ENCODE measurements at places on chromosomes 3 and 15.

DNA sequence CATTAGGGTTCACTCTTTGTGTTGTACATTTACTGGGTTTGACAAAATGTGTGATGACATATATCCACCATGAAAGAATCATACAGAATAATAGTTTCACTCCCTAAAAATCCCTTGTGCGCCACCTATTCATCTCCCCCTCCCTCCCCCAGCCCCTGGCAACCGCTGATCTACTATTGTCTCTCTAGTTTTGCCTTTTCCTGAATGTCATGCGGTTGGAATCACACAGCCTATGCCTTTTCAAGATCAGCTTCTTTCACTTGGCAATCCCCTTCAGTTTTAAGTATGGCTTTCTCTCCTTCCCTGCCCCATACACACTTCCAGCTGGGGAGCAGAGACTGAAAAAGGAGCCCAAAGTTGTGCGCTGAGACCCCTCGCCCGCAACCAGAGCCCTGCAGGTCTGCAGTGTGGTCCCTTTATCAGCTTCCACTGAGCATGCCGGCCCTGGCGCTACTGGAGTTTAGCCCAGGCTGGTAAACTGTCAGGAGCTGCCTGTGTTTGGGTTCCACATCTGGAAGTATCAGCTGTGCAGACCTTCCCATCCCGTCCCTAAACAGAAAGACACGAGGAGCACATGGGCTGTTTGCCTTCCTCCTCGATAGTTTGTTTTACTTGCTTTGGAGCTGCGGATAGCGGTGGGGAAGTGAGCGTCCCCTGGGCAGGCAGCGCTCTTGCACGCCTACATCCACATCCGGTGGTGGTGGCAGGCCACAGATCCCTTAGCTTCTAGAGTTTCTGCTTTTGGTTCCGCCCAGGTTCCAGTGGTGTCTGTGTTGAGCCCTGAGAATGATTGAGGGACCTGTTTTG lies 12.3 kb downstream of the BOC start:
- no peak for DNase-seq

DNA sequence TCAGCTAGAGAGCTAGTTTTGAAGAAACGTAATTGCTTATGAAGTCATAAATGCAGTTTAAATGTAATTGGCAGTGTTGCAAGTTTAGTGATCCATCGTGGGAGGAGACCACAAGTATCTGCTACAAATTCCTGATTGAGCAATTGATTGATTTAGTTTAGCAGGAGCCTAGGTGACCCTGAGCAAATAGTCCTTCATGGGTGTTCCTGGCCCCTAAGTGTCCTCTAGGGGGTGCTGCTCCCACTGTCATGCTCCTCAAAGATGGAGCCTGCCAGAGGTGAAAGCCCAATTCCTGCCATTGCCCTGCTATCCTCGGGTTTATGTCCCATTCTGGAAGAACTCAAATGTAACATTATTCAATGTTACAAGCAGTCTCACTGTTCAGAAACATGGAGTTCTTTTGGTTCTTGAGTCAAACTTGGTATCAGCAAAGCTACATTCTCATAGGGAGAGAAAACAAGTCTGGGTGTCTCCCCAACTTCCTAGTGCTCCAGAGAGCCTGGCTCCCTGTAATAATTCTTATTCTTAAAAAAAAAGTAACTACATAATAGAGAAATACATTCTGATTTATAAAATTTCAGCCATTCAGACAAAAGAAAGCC lies 29.8 kb upstream of the SENP5 start:
- peak; percentile 36 for DNase-seq

- no peak for DNase-seq
Observed at GRCh38 chr15:85396554-85396953, 16.2 kb downstream of the AKAP13 start.

- DNase-seq: no peak
Observed at GRCh38 chr3:129375099-129375498, 53.3 kb downstream of the EFCAB12 start.

DNA sequence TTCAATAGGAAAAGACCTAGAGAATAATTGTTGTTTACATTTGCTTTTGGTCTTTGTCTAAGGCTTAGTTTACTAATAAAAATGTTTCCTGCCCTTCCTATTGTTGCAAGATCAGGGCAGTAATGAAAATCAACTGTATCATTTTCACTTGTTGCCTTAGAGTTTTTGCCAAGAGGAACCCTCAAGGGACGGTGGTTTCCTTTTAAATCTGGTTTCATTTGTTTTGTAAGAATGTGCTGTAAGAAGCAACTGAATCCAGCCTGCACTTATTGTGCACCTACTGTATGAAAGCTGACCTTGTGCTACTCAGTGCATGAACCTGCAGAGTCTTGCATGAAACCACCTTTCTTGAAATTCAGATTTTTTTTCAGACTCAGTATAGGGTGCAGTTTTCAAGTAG lies 5.3 kb downstream of the IGF1R start:
- DNase-seq: no peak

GRCh38 chr3:193157051-193157450 lies 84.0 kb upstream of the PLAAT1 start:
- no peak for DNase-seq

DNA sequence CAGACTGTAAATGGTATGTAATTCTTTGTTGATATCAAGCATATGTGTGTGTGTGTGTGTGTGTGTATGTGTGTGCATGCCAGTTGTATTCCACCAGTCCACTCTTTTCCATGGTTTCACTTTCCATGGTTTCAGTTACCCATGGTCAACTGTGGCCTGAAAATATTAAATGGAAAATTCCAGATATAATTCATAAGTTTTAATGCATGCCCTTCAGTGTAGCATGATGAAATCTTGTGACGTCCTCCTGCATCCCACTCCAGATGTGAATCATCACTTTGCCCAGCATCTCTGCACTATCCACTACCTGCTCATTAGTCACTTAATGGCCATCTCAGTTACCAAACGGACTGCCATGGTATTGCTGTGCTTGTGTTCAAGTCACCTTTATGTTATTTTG lies 215.9 kb downstream of the GBE1 start:
- DNase-seq: no peak

DNA sequence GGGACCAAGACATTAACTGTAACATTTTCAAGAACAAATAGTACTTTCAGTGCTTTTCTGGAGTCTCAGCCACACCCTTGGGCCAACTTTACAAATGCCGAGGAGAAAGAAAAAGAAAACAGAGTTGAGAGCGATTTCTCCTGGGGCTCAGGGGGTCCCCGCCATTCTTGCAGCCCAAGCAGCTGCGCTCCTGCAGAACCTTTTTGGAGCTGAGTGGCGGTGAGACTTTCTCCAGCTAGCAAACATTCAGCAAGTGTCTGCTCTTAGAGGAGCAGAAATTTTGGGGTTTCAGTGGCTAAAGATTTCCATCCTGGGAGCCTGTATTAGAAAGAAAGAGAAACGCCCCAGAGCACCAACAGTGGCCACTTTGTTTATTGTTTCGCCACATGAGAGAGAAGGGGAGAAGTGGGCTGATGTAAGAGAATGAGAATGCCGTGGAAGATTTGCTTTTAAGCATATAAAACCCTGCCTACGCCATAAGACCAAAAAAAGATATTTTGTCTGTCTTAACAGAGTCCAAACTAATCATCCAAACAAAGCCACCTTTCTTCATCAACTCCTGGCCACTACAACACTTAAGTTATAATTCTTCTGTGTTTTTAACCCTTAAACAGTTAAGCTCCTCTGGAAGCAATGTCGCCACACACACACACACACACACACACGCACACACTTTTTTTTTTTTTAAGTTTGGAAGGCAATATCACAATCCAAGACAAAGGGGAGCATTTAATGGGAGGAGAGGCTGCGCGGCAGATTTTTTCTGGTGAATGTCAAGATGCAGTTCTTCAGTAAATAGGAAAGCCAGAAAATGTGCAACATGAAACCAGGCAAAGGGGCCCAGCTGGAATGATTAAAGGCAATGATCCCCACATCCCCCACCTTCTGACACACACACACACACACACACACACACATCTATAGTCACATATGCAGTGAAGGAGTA lies 19.2 kb downstream of the EID1 start:
- DNase-seq: no peak

DNA sequence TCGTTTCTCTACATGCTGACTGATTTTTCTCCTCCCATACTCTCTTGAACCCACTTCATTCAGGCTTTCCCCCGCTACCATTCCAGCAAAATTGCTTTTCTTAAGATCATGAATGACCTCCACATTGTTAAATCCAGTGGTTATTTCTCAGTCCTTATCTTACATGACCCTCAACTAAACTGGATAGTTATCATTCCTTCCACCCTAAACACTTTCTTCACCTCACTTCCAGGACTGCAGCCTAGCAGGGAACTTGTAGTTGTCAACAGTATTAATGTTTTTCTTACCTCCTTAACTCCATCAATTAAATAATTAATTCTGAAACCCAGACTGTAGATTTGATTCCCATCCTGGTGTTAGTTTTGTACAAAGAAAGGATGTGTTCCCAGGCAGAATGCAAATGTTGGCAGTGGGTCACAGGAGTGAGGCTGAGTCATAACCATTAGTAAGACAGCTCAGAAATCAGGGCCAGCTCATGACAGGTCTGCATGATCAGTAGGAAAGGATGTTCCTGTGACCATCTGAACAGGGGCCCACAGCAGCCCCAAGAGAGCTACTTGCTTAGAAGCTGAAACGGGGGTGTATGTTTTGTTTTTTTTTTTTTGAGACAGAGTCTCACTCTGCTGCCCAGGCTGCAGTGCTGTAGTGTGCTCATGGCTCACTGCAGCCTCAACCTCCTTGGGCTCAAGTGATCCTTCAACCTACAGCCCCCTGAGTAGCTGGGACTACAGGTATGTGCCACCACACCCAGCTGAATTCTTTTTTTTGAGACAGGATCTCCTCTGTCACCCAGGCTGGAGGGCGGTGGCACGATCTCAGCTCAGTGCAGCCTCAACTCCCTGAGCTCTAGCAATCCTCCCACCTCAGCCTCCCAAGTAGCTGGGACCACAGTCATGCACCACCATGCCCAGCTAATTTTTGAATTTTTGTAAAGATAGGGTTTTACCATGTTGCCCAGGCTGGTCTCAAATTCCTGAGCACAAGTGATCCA lies 9.1 kb downstream of the BCL2L10 start:
- no peak for DNase-seq

GRCh38 chr3:8536096-8537056 lies 34.8 kb downstream of the LMCD1 start:
- DNase-seq: no peak

DNA sequence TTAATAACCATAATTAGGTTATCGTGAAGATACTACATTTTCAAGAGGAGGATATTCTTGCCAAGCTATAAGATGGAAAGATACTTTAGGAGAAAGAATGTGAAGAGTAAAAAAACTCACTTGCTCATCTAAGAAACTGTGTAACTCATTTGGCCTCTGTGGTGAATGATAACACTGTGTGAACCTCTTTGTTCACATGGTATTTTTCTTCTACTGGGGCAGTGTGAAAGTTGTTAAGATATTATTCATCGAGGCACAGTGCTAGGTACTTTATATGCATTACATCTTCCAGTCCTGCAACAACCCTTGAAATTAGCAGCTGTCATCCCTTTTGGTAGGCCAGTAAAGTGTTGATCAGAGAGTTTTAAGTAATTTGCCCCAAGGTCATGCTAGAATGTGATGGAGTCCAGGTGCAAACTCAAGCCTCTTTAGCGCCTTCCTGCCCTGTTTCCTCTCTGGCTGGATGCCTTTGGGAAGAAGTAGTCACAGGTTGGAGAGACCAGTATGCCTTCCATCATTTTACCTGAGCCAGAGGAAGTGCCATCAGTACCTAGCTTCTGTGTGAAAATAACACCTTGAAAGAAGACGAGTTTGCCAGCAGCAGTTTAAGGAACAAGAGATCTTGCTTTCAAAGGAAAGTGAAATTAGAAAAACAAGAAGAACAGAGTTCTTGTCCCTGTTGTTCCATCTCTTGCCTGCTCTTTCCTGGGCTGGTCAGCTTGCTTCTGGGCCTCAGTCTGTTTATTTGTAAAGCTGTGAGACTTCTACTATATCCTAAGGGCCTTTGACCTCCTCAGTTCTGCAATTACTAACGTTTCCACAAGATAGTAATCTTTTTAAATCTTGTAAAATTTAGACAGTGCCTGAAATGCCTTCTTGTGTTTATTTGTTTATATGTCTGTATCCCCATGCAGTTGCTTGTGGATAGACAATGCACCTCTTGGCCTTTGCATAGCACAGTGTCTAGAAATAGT lies 179.3 kb downstream of the FNDC3B start:
- DNase-seq: no peak

GRCh38 chr3:50623840-50624474 lies 7.0 kb downstream of the MAPKAPK3 start:
- no peak for DNase-seq

Data from stimulated activated CD8-positive, alpha-beta memory T cell treated with anti-CD3 and anti-CD28 coated beads, Interleukin-7, amount 100 ng/mL, for 1 hour (primary cell).